ENCODE measurements at places on chromosomes 2 and 18.

DNA sequence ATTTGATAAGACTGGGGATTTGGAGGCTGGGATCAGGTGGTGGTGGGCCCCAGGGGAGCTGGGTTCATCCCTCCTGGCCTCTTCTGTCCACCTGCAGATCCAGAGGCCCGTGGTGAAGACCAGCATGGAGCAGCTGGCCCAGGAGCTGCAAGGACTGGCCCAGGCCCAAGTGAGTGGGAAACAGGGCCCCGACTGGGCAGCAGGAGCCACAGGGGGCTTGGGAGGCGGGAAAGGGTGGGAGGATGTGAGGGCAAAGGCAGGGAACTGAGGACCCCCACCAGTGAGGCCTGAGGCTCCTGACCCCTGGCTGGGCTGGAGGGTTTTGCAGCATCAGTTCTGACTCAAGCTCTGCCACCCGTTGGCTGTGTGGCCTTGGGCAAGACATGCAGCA, 11.3 kb downstream of the PROM2 start:
- H3K4me3 ChIP-seq: no peak overlapping the region
- H3K36me3 ChIP-seq: no peaks in the 10 kb centered on the region
- H3K27ac ChIP-seq: no peak overlapping the region
- H3K4me1 ChIP-seq: no peaks in the 10 kb centered on the region
- DNase-seq: no peak

- DNase-seq: no peak
- no peak overlapping the region for H3K27ac ChIP-seq
- H3K36me3 ChIP-seq: no peaks in the 10 kb centered on the region
- no peak overlapping the region for H3K4me3 ChIP-seq
These were observed 21.0 kb upstream of the TMEM237 start for GRCh38 chr2:201664334-201664733.

- DNase-seq: no peak
- H3K4me3 ChIP-seq: no peak overlapping the region
- no peaks in the 10 kb centered on the region for H3K4me1 ChIP-seq
- H3K27me3 ChIP-seq: peaks cover 37% of the 10 kb centered on the region
- no peak overlapping the region for H3K27ac ChIP-seq
These were observed 31.8 kb upstream of the MTX2 start for GRCh38 chr2:176237456-176237855.

- no peak for DNase-seq
- H3K4me3 ChIP-seq: no peak overlapping the region
- no peaks in the 10 kb centered on the region for H3K27me3 ChIP-seq
- no peak overlapping the region for H3K27ac ChIP-seq
- no peaks in the 10 kb centered on the region for H3K4me1 ChIP-seq
These were observed 17.0 kb upstream of the LANCL1 start for GRCh38 chr2:210493528-210493927.

- peaks cover 5% of the 10 kb centered on the region for H3K27me3 ChIP-seq
- DNase-seq: no peak
- no peaks in the 10 kb centered on the region for H3K36me3 ChIP-seq
These were observed 23.7 kb upstream of the ST8SIA3 start for GRCh38 chr18:57328665-57329064.

GRCh38 chr18:3715231-3716080, 265.5 kb downstream of the TGIF1 start:
- peak overlapping the region; percentile 0 for H3K4me3 ChIP-seq
- no peaks in the 10 kb centered on the region for H3K36me3 ChIP-seq
- H3K27me3 ChIP-seq: no peaks in the 10 kb centered on the region
- no peak for DNase-seq
- H3K27ac ChIP-seq: no peak overlapping the region

GRCh38 chr2:85012431-85012830, 41.5 kb downstream of the KCMF1 start:
- H3K4me3 ChIP-seq: peak overlapping the region; percentile 56
- peaks cover 18% of the 10 kb centered on the region for H3K36me3 ChIP-seq

DNA sequence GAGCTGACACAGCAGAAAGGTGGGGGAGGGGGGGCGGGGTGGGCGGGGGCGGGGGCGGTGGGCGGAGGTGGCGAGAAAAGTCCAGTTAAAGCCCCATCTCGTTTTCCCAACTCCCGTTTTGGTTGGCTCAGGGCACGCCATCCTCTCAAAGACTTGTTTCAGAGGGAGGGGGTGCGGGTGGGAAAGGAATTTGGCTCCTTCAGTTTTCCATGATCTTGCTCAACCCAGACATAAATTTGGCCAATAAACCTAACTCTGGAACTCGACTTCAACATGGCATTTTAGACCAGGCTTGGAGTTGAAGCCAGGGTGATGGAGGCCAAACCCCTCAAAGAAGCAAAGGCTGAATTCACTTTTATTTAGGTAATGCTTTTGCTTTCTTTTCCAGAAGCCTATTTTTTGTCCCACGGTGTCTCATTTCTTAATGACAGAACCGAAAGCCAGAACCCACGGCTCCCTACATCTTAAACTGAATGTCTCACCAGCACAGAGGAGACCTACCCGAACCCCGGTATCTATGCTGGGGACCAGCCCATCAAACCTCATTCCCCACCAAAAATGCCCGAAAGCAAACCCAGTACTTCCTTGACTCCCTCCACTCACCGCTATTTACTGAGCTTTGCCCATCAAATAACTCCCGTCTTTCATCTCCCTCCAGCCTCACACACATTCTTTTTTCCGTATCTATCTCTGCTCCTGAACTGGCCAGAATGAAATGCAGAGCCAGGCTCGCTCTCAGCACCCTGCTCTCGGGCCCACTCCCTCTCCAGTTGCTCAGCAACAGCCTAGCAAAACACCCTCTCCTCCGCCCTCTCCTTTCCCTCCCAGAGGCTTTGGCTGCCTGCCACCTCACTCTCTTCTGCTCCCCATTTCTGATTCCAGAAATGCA, 4.3 kb downstream of the IGFBP5 start:
- peak overlapping the region; percentile 97 for H3K4me3 ChIP-seq
- H3K27me3 ChIP-seq: peaks cover 75% of the 10 kb centered on the region
- H3K36me3 ChIP-seq: no peaks in the 10 kb centered on the region
- H3K4me1 ChIP-seq: peaks cover 40% of the 10 kb centered on the region
- DNase-seq: peak; percentile 39

Measured in activated T-cell treated with anti-CD3 and anti-CD28 coated beads, Interleukin-2, amount 50 U/mL, for 72 hours (primary cell).